CD4-positive, alpha-beta T cell treated with Interleukin-2 at 100 ng/mL for 4 hours (primary cell): ENCODE measurements at places on chromosomes 3 and 15.

- no peak for DNase-seq
Observed at GRCh38 chr15:80459380-80459779, 55.2 kb downstream of the ARNT2 start.

DNA sequence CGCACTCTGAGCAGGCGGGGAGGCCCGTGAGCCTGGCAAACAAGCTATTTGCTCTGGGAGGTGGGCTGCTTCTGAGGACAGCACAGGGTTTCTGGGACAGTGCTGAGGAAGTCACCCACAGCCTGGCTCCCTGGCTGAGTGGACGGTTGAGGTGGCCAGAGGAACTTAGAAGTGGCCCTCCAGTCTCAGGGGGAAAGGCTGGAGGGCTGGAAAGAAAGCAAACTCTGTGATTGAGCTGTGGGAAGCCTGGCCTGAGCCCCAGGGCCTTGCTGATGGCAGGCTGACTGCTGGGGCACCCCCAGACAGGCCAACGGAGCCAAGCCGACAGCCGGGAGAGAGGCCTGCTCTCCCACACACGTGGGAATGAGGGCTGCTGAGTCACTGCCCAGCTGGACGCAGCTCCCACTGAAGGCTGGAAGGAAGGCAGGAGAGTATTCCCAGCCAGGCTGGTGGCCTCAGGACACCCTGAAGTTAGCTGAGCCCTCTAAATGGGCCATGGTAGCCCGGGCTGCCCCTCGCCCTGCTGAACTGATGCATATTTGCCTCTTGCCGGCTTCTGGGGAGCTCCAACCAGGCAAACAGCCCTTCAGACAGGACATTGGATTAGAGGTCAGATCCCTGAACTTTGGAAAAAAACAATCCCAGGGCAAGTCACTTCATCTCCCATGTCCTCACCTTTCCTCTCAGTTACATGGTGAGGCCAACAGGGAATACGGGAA lies 98.0 kb upstream of the TLE3 start:
- no peak for DNase-seq

- DNase-seq = no peak
Observed at GRCh38 chr15:78637776-78638435, 3.1 kb downstream of the CHRNB4 start.

- no peak for DNase-seq
Observed at GRCh38 chr3:23114432-23114831, 88.7 kb upstream of the UBE2E2 start.

GRCh38 chr3:110533089-110533488 lies 538.5 kb upstream of the NECTIN3 start:
- no peak for DNase-seq

GRCh38 chr3:129282727-129283327 lies 4.2 kb downstream of the HMCES start:
- DNase-seq = peak; percentile 73

- peak; percentile 43 for DNase-seq
Observed at GRCh38 chr3:27483117-27484014, 818 bp downstream of the SLC4A7 start.

DNA sequence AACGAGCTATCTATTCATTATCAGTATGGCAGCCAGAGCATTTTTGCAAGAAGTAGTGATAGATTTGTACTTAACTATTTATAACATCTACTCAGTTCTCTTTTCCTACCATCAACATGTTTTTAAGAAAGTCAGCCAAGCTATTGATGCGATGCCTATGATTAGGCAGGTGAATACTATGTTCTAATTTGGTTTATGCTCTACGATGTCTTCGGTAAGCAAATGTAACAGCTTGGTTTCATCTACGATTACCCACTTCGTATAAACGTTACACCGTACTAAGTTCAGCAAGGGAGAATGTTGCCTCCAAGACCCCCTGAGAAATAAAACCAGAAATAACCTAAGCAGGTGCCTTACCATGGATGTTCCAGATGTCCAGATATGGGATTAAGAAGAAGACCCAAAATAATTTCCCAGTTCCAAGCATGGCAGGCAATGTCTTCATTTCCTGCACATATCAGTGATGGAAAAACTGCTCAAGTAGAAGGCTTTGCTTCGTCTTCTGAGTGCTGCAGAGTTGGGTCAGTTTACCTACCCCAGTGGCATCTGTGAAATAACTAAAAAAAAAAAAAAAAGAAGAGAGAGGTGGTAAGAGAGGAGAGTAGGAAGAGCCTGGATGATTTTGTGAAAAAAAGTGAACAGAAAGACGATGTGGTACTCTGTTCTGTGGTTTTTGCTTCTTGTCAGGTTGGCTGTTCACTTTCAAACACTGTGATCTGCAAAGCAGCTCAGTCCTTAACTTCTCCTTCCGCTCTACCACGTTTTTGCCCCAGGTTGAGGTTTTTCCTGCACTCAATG lies at the start of gene BTLA:
TSS of gene BTLA (minus strand) at position 559 of the 798 bp plus-strand sequence. CDS start at position 445, 114 bp downstream.
- peak; percentile 52 for DNase-seq

DNA sequence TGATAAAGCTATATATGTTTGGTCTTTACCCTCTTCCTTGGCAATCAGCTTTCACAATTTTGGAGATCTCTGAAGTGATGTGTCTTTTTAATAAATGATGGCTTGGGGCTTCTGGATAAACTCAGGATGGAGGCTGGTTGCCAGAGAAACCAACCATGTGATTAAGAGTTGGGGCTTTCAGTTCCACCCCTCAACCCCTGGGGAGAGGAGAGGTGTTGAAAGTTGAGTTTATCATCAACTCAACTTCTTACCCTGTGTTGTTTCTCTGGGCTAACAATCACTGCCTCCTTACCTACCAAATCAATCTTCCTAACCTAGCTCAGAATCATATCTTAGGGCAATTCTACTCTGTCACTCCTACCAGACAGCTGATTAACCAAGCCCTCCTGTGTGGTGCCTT lies 735.8 kb downstream of the ZPLD1 start:
- no peak for DNase-seq

GRCh38 chr15:75666823-75667501 lies 19.2 kb downstream of the SNX33 start:
- no peak for DNase-seq

- DNase-seq = no peak
Observed at GRCh38 chr15:65101891-65102708, 12.9 kb downstream of the UBAP1L start.

- no peak for DNase-seq
Observed at GRCh38 chr3:123535580-123535979, 49.3 kb downstream of the HACD2 start.

- DNase-seq = no peak
Observed at GRCh38 chr15:80597076-80597475, 98.0 kb upstream of the ABHD17C start.

DNA sequence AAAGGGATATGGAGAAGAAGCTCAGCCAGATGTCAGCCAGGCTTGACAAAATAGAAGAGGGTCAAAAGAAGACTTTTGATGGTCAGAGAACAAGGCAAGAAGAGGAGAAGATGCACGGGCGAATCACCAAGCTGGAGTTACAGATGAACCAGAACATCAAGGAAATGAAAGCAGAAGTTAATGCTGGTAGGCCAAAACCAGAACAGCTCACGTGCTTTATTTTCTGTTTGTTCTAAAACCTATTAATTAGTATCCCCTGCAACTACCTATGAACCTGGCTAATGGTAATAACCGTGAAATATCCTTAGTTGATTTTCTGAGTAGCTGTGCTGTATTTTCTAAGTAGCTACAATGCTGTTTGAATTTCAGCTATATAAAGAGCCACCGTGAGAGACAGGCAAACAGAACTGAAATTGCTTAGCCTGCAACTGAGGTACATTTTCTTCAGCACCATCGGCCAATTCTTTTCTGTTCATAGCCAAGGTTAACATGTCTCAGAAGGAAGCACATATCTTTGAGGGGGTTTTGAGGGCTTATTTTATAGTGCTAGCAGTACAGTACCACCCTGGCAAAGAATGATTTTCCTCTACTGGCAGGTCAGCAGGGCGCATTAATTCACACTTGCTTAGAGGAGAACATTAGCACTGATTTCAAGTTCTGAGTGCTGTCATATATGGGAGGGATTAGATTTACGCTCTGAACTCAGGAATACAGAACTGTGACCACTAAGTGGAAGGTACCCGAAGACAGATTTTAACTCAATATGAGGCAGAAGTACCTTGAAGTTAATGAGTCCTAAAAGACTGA lies 78.9 kb downstream of the FAM81A start:
- DNase-seq = no peak

GRCh38 chr15:91664224-91664836 lies 189.2 kb upstream of the SLCO3A1 start:
- no peak for DNase-seq

GRCh38 chr3:14474363-14475081 lies 65.6 kb downstream of the GRIP2 start:
- DNase-seq = no peak

GRCh38 chr3:141802316-141803077 lies 39.3 kb downstream of the GRK7 start:
- no peak for DNase-seq

- DNase-seq = no peak
Observed at GRCh38 chr15:70463453-70463834, 299.9 kb downstream of the UACA start.

- no peak for DNase-seq
Observed at GRCh38 chr3:156171281-156172267, 51.2 kb downstream of the KCNAB1 start.

DNA sequence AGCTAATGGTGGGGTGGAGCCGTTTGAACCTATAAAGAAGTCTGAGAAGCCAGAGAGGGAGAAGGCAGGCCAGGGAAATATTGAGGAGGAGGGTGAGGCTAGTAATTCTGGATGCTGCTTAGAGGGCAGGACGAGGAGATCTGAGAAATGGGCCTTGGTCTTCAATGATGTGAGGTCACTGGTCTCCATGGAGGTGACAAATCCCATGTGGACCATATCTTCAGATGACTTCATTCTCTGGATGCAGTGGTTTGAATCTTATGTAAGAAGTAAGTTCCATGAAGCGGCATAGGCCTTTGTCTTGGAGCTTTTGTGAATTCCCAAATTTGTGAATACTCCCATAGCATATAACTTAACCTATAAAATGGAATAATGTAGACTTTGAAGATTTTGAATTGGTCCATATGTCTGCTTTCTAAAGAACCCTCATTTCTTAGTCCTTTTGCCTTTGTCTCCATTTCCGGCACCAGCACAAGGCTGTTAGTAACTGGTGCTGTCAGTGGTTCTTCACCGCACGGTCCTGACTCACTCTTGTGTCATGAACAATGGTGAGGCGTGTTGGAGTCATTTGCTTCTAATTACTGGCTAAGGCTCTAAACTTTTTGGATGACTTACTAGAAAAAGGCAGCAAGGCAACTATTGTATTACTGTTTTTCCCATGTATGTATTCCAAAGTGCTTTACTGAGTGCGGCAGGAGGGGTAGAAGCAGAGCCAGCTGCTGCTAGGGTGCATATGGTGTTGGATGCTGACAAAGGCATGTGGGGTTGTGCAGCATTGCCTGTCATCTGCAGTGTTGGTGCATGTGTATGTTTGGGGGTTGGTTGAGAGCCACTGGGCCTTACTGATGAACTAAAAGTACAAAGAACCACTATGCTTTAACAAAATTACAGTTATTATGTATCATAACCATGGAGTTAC lies 279.3 kb upstream of the C2CD4B start:
- DNase-seq = no peak

DNA sequence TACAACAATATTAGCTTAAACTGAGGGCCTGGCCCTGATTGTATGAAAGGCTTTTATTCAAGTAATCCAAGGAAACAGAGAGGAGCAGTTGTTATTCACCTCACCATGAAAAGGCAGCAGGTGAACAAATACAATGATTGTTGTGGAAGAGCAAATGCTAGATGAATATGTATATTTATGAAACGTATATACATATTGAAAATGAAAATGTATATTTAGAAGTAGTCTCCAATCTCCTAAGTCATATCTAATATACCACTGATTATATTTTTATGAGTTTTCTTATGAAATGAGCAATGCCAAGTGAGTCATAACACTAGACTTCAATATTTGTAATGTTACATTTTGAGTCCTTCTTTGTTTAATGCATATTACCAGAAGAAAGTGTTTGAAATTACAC lies 116.2 kb upstream of the KCNMB2 start:
- no peak for DNase-seq

GRCh38 chr3:105960381-105960780 lies 91.6 kb upstream of the CBLB start:
- DNase-seq = no peak

GRCh38 chr3:126354776-126355175 lies 2.4 kb downstream of the KLF15 start:
- no peak for DNase-seq

DNA sequence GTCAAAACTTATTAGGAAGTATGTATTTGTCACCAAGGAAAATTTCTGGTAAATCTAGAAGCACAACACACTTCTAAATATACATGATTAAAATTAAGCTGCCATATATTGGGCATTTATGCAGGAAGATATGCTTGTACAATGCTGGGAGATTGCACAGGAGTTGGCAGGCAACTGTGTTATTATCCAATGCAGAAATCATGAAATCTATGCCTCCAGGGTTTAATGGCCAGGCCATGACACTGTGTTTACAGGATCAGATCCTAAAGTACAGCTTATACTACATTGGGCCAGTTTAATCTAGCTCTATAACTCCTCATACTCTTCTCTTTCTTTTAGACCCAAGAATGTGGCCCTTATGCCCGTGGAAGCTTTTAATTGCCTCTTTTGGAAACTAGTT lies 391.4 kb upstream of the DPH6 start:
- no peak for DNase-seq

GRCh38 chr3:151145713-151146070 lies 57.3 kb downstream of the GPR171 start:
- no peak for DNase-seq

GRCh38 chr3:184371570-184372018 lies 6.4 kb downstream of the THPO start:
- DNase-seq = peak; percentile 58

- no peak for DNase-seq
Observed at GRCh38 chr3:114730397-114730796, 416.7 kb downstream of the ZBTB20 start.

GRCh38 chr3:40801284-40801741 lies 276.6 kb downstream of the ZNF621 start:
- no peak for DNase-seq

DNA sequence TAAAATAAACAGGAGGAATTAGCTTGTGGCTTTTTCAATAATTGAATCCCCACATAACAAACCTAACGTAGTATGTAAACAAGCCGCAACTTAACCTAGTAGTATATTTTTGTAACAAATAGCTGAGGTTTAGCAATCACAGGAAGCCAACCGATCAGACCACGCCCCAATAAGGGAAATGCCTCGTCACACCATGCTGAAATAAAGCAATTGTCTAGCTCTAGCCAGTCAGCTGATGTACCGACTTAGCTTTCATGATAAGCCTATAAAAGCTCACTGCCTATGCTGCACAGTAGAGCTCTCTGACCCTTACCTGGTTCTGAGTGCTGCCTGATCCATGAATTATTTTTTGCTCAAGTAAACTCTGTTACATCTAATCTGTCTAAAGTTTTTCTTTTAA lies 208.9 kb downstream of the ROBO1 start:
- no peak for DNase-seq

DNA sequence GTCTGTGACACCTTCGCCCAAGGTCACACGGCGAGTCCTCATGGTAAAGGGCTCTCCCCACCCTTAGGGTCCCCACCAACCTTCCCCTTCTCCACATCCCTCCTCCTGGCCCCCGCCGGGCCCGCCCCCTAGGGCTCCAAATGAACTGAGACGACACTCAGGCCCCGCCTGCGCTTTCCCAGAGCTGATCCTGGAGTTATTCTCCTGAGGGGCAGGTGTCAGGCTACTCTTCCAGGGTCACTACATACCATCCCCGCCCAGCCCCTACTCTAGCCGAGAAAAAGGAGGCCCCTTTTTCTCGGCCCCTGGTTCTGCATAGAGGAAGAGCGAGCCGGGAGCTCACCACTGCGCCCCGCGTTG lies 292 bp downstream of the USP4 start:
- DNase-seq = no peak
